HL-60 (cell line): ENCODE measurements at places on chromosomes 7 and 10.

GRCh38 chr7:73904219-73905137 lies 43.5 kb downstream of the TMEM270 start:
- no peak for DNase-seq

DNA sequence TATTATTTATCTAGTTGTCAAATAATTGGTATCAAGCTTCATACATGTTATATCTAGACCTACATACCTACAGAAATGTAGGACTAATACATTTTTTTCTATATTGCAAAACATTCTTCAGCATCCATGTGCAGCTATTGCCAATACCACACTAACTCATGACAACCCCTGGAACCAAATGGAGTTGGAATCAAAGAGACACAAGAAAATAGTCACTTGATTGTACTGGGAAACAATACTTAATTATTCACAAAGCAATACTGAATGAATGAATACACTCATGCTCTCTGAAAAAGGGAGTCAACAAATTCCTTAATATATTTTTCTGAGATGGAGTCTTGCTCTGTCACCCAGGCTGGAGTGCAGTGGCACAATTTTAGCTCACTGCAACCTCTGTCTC lies 10.4 kb upstream of the CFAP43 start:
- DNase-seq: no peak

GRCh38 chr7:2478800-2479199 lies 2.6 kb upstream of the GRIFIN start:
- no peak for DNase-seq

GRCh38 chr10:114385557-114385956 lies 18.7 kb downstream of the AFAP1L2 start:
- DNase-seq: no peak

DNA sequence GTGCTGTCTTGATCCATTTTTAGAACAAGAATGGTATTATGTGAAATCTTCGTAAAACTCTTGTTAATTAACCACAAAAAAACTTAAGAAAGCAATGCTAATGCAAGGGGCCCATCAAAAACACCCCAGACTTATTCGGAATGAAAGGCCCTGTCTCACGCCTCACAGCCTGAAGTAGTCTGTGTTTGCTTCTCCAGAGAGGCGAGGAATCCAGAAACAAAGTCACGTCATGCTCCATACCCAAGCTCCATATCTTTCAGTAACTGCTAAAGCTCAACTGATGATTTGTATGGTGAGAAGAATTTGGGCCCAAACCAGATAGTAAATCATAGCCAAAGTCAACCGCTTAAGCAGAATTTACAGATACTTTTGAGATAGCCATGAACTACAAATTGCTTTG lies 155.4 kb downstream of the ATE1 start:
- DNase-seq: no peak
